ENCODE measurements at places on chromosomes 5 and 9. TPM values are rescaled to one million over a fixed set of nuclear protein-coding genes. Genes with fewer than 3 reads are reported as not detected.

ASS1 gene
- 9.8 TPM for total RNA-seq

MROH2B gene
- total RNA-seq, result not detected

SSBP2 gene
- total RNA-seq, result 11.7 TPM

GMCL2 gene
- total RNA-seq, result not detected

CDK9 gene
- total RNA-seq, result 86.2 TPM

ARL10 gene
- total RNA-seq, result 17.0 TPM

F12 gene
- total RNA-seq, result 7.9 TPM

GRCh38 chr9:133690081-133690561 is 48.0 kb downstream of the SARDH start:
- no peak for DNase-seq

DNA sequence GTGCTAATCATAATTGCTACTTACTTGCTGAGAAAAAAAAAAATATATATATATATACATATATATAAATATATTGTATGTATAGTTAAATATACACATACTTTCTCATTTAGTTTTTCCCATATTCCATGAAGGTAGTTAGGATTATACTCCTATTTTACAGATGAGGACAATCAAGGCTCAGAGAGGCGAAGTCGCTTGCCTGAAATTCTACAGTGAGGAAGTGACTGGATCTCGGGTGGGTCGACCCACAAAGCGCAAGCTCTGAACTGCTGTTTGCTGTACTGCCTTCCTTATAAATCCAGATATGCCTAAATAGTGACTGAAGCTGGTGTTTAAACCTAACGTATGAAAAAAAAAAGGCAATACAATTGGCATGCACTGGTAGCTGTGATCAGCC is 148.3 kb upstream of the TBC1D2 start:
- no peak for DNase-seq

DNA sequence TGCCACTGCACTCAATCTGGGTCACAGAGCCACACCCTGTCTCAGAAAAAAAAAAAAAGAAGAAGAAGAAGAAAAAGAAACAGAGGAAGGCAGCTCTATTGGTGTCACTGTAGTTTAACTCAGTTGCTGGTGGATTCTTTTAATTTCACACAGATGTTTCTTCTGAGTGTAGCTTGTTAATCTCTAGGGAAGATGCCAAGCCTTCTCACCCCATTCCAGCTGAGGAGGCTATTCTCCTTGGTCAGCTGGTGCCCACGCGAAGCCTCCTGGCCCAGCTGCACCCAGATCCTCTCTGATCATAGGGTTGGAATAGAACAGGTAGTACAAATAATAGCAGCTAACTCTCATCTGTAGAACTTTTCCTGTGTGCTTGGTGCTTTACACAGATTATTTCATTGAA is 113.8 kb upstream of the SPRY4 start:
- no peak for DNase-seq

GRCh38 chr5:90845723-90846554 is 287.3 kb downstream of the ADGRV1 start:
- no peak for DNase-seq

GRCh38 chr5:136011414-136012001 is 17.3 kb upstream of the TGFBI start:
- no peak for DNase-seq

- DNase-seq, result no peak
Measured at GRCh38 chr5:62322484-62322883, 16.5 kb downstream of the KIF2A start.

- DNase-seq, result no peak
Measured at GRCh38 chr9:134642385-134643181, 980 bp downstream of the COL5A1 start.

GRCh38 chr9:120344230-120344629 is 235.7 kb downstream of the CDK5RAP2 start:
- no peak for DNase-seq

DNA sequence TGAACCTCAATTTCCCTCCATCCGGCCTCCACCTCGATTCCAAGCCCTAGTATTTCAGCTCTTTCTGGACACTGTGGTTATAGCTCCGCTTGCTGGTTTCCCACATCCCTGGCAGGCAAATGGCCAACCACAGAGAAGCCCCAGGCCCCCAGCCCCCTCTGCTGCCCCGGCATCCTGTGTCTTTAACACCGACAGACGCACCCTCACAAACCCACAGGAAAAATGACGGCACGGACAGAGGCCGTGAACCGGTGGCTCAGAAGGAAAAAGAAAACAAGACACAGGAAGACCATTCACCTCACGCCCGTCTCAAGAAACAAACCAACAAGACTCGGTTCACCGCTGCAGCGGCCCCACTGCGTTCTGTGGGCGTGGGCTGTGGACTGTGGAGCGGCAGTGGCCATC is 1.5 kb upstream of the CLIC3 start:
- peak; percentile 58 for DNase-seq

DNA sequence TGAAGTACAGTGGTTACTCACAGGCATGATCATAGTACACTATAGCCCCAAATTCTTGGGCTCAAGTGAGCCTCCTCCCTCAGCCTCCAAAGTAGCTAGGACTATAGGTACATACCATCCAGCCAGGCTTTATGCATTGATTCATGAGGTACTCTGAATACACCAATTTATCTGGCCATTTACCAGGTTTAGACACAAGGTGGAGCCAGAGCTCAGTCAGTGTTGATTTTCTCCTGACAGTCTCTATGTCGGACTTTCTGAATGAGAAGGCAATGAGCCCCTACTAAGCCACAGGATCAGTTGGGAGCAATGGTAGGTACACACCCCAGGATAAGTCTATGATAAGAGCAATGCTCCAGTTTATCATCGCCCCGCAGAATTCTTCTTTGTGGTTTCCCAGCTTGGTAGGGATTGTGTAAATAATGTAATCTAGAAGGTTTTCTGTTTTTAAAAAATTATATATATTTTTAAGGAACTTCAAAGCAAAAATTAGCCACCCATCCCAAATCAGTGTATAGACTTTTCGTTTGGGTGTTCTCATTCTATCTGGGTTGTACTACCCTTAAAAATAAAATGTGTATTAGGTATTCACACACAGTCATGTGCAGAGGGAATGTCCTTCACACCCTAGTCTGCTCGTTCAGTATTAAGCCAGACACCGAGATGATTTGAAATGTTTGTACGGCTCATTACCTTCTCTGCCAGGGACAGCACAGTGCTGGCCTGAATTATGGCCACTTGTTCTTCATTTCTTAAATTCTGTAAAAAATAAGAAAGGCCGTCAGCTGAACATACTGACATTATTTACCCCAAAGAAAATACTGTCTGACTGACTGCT is 118.4 kb upstream of the DPYSL3 start:
- DNase-seq, result peak; percentile 74

DNA sequence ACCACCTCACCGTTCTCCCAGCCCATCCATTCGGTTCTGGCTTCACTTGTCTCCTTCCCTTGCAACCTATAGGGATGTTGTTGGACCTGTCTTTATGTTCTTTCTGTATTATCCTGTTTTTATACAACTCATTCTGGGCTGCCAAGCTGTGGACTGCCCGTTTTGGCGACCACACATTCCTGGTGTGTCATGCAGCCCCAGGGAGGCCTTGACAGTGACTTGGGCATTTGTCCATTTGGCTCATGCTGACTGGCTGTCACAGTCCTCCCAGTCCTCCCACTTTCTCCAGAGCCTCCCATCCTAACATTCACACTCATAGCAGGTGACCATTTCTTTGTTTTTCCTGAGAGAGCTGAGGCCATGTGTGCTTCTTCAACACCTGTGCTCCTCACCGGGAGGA is 136.4 kb downstream of the SLF1 start:
- no peak for DNase-seq

- no peak for DNase-seq
Measured at GRCh38 chr9:127738666-127739065, 3.6 kb upstream of the TOR2A start.

DNA sequence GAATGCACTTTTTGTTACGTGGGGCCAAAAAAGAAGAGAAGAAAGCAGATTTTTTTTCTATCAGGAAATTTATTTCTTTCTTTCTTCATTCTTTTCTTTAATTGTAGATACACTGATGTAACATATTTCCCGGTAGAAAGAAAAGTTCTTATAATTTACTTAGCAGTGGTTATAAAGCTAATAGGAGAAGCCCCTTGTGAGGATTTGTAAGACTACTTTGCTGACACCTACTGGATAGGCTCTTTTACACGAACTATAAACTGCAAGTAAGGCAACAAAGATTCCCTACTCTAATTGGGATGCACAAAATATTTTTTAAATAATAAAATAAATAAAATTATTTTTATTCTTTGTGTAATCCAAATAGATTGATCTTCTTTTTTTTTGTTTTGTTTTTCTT is 284.4 kb downstream of the DNAH5 start:
- DNase-seq, result no peak

DNA sequence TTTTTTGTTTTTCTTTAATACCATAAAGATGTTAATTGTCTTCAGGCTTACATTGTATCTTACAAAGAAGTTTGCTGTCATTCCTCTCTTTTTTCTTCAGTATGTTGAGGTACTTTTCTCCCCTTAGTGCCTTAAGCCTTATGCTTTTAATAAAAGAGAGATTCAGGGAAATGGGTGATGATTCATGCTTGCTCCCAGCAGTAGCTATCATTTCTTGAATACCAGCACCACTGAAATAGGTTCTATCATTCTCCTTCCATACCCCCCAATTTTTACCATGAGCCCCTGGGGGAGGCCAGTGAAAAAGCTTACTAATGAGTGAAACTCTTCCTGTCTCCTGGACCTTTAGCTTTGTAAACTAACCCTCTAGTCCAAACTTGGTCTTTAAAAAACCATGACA is 165.0 kb downstream of the FBXL7 start:
- no peak for DNase-seq

DNA sequence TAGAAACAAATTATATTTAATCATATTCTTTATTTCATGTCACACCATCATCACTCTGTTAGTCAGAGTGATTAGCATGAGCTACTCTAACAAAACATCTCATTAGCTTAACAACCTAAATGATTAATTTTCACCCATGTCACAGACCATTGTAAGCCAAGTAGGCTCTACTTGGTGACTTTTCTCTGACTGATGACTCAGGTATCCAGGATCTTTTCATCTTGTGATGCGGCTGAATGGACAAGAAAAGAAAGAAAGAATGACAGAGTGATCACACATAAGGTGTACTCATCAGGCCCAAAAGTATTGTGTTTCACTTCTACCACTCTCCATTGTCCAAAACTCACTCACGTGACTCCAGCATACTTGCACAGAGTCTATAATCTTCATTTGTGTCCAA is 299.3 kb downstream of the ANXA1 start:
- no peak for DNase-seq

DNA sequence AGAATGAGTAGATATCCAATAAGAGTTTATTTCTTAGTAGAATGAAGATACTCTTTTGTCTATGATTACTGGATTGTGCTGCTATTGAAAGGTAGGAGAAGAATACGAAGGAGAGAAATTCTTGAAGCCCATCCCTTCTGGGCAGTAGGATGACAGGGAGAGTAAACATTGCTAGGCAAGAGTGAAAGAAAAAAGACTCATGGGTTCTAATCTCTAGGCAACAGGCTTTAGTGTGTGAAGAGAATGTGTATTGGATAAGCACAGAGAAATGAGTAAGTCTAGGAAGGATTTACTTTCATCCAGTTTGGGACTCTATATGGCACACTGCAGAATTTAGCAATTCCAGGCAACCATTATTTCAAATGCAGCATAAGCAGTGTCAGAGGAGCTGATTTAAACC is 216.0 kb downstream of the GABRG2 start:
- DNase-seq, result no peak

- DNase-seq, result no peak
Measured at GRCh38 chr9:135714242-135715055, 12.5 kb downstream of the KCNT1 start.

DNA sequence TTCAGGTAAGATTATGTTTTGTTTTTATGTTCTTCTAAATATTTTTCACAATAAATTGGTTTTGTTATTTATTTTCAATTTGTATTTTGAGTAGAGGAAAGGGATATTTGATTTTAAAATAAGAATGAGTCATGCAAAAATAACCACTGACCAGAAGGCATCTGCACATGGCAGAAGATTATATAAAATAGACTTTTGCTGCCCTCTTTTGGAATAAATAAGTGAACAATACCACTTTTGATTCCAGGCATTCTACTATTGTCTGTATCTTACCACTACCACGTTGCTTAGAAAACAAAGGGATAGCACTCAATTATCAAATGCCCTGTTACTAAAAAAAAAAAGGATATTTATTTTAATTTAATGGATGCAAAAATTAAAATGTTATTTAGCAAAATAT is 227.3 kb upstream of the ITGA1 start:
- no peak for DNase-seq

DNA sequence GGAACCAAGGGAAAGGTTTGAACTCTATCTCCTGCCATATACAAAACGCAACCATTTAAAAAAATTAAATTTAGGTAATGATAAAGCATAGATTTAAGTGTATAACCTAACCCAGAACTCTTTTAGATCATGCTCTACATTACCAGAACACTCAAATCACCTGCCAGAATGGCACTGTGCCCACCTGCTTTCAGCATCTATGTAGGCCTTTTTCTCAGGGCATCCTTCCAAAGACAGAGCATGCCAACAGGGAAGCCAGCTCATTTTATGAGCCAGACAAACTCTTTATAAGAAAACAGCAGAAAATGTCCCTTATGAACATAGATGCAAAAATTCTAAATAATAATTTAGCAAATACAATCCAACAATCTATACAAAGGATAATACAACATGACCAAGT is 47.9 kb upstream of the SMAD5 start:
- no peak for DNase-seq

GRCh38 chr5:17890501-17890900 is 256.2 kb downstream of the TAF11L14 start:
- no peak for DNase-seq

GRCh38 chr5:43973318-43973717 is 370.3 kb downstream of the NNT start:
- no peak for DNase-seq

DNA sequence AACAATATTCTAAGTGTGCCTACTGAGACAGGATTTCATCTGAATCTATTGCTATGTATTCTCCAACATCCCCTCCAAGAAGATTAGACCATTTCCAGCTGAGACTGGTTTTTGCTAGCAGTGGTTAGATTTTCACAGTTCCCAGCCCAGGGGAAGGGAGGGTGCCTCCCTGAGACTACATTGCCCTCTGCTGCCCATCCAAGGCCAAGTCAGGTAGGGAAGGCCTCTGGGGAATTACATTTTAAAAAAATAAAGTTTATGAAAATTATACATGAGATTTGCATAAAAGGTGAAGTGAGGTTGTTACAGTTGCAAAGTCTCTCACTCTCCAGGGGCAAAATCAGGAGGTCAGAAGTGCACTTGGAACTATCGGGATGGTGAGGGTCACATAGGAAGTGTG is 28.0 kb upstream of the SYK start:
- DNase-seq, result no peak

DNA sequence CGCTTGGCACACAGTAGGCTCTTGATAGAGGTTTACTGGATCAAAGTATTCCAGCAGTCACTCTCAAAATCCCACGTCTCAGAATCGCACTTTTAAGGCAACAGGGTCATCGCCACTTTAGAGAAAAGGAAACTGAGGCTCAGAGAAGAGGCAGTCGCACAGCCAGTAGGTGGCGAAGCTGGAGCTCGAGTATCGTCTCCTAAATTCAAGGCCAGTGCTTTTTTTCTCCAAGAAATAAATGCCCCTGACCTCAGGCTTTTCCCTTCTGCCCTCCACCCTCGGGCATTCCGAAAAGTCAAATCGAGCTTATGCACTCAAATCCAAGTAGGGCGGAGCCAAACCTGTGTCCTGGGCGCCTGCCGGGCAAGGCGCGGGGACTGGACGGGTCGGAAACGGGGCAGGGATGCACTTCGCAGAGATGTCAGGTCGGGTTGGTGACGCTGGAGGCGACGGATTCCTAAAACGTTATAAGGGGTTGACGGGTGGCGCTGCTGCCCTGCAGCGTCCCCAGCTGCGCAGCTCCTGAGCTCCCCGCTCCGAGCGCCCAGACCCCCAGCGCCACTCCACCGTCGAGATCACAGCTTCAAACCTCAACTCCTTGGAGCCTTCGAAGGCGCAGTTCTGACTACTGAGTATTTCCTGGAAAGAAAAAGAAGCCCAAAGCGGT is 4.7 kb upstream of the FOXB2 start:
- no peak for DNase-seq

All from activated CD8-positive, alpha-beta T cell treated with anti-CD3 and anti-CD28 coated beads for 36 hours (primary cell).